Muscle of back (tissue), 13 donors: ENCODE measurements at places on chromosomes 7 and 10.

DNA sequence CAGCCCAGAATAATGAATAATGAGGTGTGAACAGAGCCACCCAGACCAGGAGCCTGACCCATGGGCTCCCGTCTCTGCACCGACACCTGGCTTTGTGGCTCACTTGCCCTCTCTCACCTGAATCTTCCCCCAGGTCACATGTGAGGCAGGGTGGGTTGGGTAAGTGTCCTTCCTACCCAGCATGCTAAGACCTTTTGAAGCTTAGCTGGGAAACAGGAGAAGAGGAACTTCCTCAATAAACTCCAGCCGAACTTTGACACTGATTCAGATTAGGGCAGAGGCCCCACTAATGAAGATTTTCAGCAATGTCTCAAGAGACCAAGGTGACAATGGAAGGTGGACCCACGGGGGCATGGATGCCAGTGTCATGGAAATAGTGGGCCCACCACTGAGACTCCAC lies 46.6 kb upstream of the AQP1 start:
- DNase-seq, result no peak

DNA sequence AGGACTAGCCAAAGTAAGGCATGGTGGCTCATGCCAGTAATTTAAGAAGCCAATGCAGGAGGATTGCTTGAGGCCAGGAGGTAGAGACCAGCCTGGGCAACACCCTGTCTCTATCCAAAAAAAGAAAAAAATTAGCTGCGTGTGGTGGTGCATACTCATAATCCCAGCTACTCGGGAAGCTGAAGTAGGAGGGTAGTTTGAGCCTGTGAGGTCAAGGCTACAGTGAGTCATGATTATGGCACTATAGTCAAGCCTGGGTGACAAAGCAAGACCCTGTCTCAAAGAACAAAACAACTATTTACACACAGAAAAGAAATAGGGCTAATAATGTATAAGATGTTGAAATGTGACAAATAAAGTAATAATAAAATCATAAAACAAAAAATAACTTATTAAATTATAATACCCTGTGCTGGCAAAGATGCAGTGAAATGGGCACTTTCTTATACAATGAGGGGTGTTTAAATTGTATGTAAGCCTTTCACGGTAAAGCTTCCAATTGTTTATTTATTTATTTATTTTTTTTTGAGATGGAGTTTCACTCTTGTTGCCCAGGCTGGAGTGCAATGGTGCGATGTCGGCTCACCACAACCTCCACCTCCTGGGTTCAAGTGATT lies 175.2 kb downstream of the TPST1 start:
- no peak for DNase-seq

DNA sequence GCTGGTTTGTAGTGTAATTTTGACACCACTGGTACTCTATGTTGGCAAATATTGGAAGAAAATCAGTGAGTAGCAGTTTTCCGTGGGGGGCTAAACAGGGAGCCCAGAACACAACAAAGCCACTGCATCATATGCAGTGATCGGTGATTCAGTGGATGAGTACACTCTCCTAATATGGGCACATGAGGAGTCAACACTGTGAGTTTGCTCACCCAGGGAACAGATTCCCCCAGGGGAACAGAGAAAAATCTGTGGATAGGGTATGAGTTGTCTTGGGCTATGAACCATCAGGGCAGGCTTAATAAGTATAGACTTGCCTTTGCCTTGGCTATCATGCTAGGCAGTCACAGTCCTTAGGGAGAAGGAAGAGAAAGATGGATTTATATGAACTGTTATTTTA lies 227.7 kb upstream of the SEMA3E start:
- no peak for DNase-seq

DNA sequence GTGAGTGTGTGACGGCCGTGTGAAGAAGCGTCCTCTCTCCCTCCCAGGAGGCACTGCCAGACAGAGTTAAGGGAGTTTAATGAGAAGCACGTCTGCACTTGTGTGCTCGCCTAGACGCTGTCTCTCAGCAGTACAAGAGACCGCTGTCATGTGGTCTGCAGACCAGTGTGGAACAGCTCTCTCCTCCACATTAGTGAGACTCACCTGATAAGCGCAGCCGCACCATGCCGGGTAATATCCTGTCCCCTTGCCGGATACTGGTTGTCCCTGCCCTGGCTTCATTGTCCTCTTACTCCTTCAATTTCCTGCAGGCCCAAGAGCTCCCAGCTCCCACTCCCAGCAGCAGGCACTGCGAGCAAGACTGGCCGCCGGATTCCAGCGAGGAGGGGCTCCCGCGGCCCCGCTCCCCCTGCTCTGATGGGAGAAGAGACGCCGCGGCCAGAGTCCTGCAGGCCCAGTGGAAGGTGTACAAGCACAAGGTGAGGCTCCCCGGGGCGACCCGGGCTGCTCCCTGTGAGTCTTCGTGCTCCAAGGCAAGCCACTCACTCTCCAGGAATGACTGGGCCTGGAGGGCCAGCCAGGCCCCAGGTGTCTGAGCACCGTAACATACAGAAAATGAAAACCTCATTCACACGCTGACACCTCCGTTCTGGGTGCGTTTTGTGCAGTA lies 33.5 kb upstream of the TTYH3 start:
- no peak for DNase-seq
